Activated CD4-positive, alpha-beta T cell treated with anti-CD3 and anti-CD28 coated beads, Interleukin-2, amount 10 ng/mL, durations not matched to agents 7 days and 5 days (primary cell): ENCODE measurements at places on chromosomes 7 and 10. TPM values are rescaled to one million over a fixed set of nuclear protein-coding genes. Genes with fewer than 3 reads are reported as not detected.

DNA sequence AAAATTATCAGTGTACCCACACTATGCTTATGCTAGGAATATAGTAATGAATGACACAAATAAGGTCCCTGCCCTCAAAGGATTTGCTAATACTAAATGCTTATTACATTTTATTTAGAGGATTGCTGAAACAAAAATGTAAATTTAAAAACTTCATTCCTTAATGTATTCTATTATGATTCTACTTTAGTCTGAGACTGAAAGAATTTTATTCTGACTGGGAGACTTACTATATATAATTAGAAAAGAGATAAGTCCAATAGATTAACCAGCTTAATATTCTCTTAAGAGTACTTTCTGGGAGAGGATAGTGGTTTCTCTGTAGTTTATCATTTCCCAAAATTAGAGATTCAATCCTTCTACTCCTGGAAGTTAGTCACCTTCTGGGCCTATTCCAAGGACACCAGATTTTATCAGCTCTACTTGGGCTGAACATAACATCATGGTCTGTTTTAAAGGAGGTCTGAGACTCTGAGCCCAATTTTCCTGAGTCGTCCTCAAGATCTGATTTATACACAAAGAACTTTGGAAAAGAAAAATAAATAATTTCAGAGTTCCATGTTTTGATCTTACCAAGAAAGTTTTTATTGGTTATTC is 41.1 kb downstream of the ASZ1 start:
- no peak overlapping the region for H3K4me3 ChIP-seq
- H3K36me3 ChIP-seq = no peaks in the 10 kb centered on the region
- no peaks in the 10 kb centered on the region for H3K4me1 ChIP-seq
- no peak for DNase-seq
- H3K27me3 ChIP-seq = no peaks in the 10 kb centered on the region

GRCh38 chr10:118958984-118959925 is 70.3 kb upstream of the NANOS1 start:
- H3K27ac ChIP-seq = no peak overlapping the region
- no peak for DNase-seq
- H3K27me3 ChIP-seq = peaks cover 2% of the 10 kb centered on the region
- H3K36me3 ChIP-seq = no peaks in the 10 kb centered on the region
- no peak overlapping the region for H3K4me3 ChIP-seq

The CAV2 gene
- total RNA-seq = not detected

DNA sequence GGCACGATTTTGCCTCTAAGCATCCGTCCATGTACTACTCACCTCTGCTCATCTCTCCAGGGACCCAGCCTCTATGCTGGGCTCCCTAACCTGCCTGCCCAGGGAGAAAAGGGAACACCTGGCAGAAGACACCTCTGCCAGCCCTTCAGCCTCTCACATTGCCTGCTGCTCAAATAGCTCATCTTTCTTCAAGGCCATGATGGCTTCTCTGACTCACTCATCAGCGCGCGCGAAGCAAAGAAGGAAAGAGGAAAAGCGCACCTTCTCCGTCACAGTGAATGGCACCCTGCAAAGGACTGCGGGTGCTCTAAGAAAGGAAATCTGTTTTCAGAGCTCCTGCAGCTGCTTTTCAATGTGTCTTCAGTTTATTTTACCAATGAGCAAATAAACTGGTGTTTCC is 174.0 kb downstream of the PRKAG2 start:
- no peaks in the 10 kb centered on the region for H3K36me3 ChIP-seq
- H3K27me3 ChIP-seq = no peaks in the 10 kb centered on the region
- peaks cover 3% of the 10 kb centered on the region for H3K4me1 ChIP-seq
- DNase-seq = no peak
- no peak overlapping the region for H3K27ac ChIP-seq
- H3K4me3 ChIP-seq = no peak overlapping the region

The ELMO1 gene
- total RNA-seq = 99.8 TPM

- no peak for DNase-seq
- H3K4me1 ChIP-seq = no peaks in the 10 kb centered on the region
- no peaks in the 10 kb centered on the region for H3K36me3 ChIP-seq
- no peak overlapping the region for H3K27ac ChIP-seq
- no peaks in the 10 kb centered on the region for H3K27me3 ChIP-seq
- no peak overlapping the region for H3K4me3 ChIP-seq
These were observed 238.9 kb downstream of the IPMK start for GRCh38 chr10:58028597-58029366.

- H3K27me3 ChIP-seq = peaks cover 15% of the 10 kb centered on the region
- H3K4me3 ChIP-seq = no peak overlapping the region
- no peaks in the 10 kb centered on the region for H3K36me3 ChIP-seq
- peaks cover 3% of the 10 kb centered on the region for H3K4me1 ChIP-seq
These were observed 149.2 kb downstream of the REEP3 start for GRCh38 chr10:63670291-63670898.

- no peak for DNase-seq
- H3K27ac ChIP-seq = no peak overlapping the region
- H3K4me3 ChIP-seq = peak overlapping the region; percentile 40
These were observed 354.2 kb downstream of the DNAJB6 start for GRCh38 chr7:157690833-157691585.

DNA sequence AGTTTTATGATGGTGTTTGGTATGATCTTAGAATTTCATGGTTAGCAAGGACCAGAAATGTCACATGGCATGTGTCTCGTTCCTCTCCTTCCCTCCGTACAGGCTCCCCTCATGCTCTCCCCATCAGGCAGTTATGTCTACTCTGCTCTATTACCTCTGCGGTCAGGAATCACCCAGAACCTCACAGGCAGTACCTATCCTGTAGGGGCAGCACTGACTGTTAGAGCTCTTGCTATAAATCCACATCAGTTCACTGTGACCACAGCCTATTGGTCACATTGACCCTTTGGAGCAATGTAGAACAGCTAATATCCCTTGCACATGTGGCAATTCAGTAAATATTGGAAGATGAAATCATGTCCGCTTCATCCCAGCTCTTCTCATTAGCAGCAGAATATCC is 151.8 kb downstream of the WNT2 start:
- DNase-seq = no peak
- H3K4me3 ChIP-seq = no peak overlapping the region
- no peaks in the 10 kb centered on the region for H3K4me1 ChIP-seq
- H3K36me3 ChIP-seq = no peaks in the 10 kb centered on the region

- no peak for DNase-seq
- no peak overlapping the region for H3K4me3 ChIP-seq
- no peaks in the 10 kb centered on the region for H3K27me3 ChIP-seq
- H3K4me1 ChIP-seq = peaks cover 18% of the 10 kb centered on the region
These were observed 39.6 kb downstream of the GRK5 start for GRCh38 chr10:119246862-119247549.

DNA sequence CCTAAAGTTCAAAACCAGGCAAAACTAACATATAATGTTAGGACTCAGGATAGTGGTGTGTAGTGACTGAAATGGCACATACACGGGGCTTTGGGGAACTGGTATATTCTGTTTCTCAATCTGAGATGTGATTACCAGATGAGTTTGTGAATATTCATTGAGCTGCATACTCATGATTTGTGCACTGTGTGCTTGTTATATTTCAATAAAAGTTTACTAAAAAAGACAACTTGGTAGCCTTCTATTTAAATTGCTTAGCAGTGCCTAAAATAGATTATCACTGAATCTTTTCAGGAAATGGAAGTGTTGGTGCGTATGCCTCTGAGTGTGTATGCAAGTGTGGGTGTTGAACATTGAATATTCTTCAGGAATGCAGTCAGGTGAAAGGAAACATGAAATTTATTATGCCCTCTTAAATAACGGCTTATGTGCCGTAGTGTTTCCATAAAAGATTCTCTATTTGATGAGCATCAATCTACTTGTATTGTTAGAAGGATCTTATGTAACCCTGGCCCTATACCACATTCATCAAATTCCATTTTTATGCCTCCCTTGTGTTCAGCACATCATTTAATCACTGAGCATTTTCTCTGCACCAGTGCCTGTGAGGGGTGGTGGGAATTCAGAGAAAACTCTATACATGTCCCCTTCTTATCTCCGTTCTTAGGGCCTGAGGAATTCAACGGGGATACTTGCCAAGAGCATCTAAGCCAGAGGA is 82.6 kb upstream of the AUTS2 start:
- DNase-seq = no peak
- H3K4me1 ChIP-seq = no peaks in the 10 kb centered on the region
- no peak overlapping the region for H3K4me3 ChIP-seq
- no peak overlapping the region for H3K27ac ChIP-seq
- no peaks in the 10 kb centered on the region for H3K36me3 ChIP-seq

- peaks cover 1% of the 10 kb centered on the region for H3K27me3 ChIP-seq
- H3K27ac ChIP-seq = no peak overlapping the region
- DNase-seq = no peak
- peaks cover 17% of the 10 kb centered on the region for H3K4me1 ChIP-seq
- no peaks in the 10 kb centered on the region for H3K36me3 ChIP-seq
These were observed 71.5 kb downstream of the XPNPEP1 start for GRCh38 chr10:109851616-109852474.

The LIPM gene
- total RNA-seq = not detected

- no peak overlapping the region for H3K4me3 ChIP-seq
- no peaks in the 10 kb centered on the region for H3K4me1 ChIP-seq
- no peak for DNase-seq
- H3K27me3 ChIP-seq = peaks cover 13% of the 10 kb centered on the region
These were observed 366.3 kb downstream of the DNAJB6 start for GRCh38 chr7:157703131-157703530.

GRCh38 chr10:79056736-79057391 is 11.9 kb upstream of the ZMIZ1 start:
- peaks cover 4% of the 10 kb centered on the region for H3K4me1 ChIP-seq
- no peak overlapping the region for H3K27ac ChIP-seq
- no peaks in the 10 kb centered on the region for H3K36me3 ChIP-seq
- DNase-seq = no peak
- H3K4me3 ChIP-seq = no peak overlapping the region
- H3K27me3 ChIP-seq = no peaks in the 10 kb centered on the region

GRCh38 chr7:24826662-24827020 is 69.4 kb upstream of the GSDME start:
- H3K4me1 ChIP-seq = peaks cover 84% of the 10 kb centered on the region
- H3K4me3 ChIP-seq = peak overlapping the region; percentile 12
- H3K36me3 ChIP-seq = peaks cover 87% of the 10 kb centered on the region
- H3K27ac ChIP-seq = peak overlapping the region; percentile 71
- peak; percentile 24 for DNase-seq
- no peaks in the 10 kb centered on the region for H3K27me3 ChIP-seq

GRCh38 chr10:49141541-49142332 is 7.9 kb upstream of the FAM170B start:
- no peaks in the 10 kb centered on the region for H3K36me3 ChIP-seq
- no peak for DNase-seq
- H3K27ac ChIP-seq = no peak overlapping the region
- no peaks in the 10 kb centered on the region for H3K4me1 ChIP-seq
- H3K27me3 ChIP-seq = peaks cover 10% of the 10 kb centered on the region

GRCh38 chr10:82392533-82392932 is 517.5 kb downstream of the NRG3 start:
- no peaks in the 10 kb centered on the region for H3K36me3 ChIP-seq
- no peaks in the 10 kb centered on the region for H3K27me3 ChIP-seq

DNA sequence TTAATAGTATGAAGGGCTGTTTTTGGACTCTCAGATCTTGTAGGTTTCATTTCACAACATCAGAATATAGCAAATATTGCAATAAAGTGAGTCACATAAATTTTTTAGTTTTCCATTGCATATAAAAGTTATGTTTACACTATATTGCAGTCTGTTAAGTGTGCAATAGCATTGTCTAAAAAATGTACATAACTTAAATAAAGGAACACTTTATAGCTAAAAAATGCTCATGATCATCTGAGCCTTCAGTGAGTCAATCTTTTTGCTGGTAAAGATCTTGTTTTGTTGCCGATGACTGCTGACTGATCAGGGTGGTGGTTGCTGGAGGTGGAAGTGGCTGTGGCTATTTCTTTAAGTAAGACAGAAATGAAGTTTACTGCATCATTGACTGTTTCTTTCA is 42.0 kb downstream of the ABCA13 start:
- H3K27me3 ChIP-seq = peaks cover 14% of the 10 kb centered on the region
- no peaks in the 10 kb centered on the region for H3K4me1 ChIP-seq
- H3K36me3 ChIP-seq = no peaks in the 10 kb centered on the region
- H3K4me3 ChIP-seq = no peak overlapping the region

The SORCS1 gene
- not detected for total RNA-seq

- H3K4me3 ChIP-seq = no peak overlapping the region
- H3K27me3 ChIP-seq = peaks cover 21% of the 10 kb centered on the region
- no peaks in the 10 kb centered on the region for H3K36me3 ChIP-seq
- DNase-seq = no peak
These were observed 59.3 kb upstream of the ECHDC3 start for GRCh38 chr10:11682851-11683250.

- no peak overlapping the region for H3K4me3 ChIP-seq
- H3K4me1 ChIP-seq = no peaks in the 10 kb centered on the region
- H3K27me3 ChIP-seq = no peaks in the 10 kb centered on the region
These were observed 98.2 kb downstream of the PCDH15 start for GRCh38 chr10:54702583-54703485.

DNA sequence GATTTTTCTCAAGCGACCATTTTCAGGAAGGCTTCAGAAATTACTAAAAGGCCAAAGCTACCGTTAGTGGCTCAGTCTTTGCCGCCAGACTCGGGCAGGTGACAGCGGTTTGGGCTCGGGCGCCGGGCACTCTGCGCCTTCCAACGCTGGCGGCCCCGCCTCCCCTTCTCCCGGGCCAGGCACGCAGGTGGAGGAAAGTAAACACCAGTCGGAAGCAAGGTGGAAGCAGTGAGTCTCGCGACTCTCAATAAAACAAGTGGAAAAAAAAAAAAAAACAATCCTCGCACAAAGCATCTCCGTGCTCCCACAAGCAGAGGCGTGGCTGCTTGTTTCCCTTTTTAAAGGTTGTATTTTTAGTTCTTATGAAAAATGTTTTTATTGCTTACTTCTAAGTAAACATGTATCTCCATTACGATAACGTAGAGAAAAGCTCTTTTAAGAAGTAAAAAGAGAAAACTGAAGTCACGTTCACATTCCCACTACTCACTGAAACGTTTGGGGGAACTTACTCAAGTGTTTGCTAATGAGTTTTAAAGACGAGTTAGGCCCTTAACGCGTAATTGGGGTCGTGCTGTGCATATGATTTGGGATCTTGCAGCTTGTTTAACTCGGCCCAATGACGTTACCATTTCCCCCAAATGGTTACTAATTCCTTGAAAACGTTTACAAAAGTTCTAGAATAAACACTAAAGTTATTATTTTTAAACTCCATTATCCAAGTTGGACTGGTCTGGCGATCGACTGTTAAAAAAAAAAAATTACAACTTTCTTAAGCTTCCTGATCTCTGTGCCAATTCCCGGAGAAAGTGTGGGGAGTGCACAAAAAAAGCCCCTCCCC is 864 bp downstream of the CDCA7L start:
- peak; percentile 63 for DNase-seq
- peak overlapping the region; percentile 89 for H3K4me3 ChIP-seq
- peak overlapping the region; percentile 90 for H3K27ac ChIP-seq
- peaks cover 75% of the 10 kb centered on the region for H3K4me1 ChIP-seq
- H3K36me3 ChIP-seq = peaks cover 24% of the 10 kb centered on the region
